ENCODE measurements at places on chromosomes 7 and 10.

DNA sequence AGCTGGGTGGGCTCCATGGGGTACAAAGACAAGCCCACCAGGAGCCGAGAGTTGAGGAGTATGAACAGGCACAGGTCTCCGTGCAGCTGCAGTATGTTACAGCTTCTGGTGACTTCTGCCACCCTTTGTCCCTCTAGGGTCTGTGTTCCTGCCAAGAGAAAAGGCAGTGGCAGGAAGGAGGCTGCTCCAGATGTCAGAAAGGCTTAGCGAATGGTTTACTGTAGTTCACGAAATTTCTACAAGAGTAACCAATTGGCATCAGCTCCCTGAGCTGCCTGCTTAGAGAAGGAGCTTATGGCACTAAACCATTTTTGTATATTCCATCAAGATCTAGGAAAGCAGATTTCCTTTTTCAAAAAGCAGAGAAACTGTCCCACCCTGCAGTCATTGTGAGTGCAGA is 48.2 kb upstream of the TMEM72 start:
- 0 out of 2 replicates have a peak, but pooled peaks cover 9% of the 10 kb centered on the region for H3K4me1 ChIP-seq
- no peaks in the 10 kb centered on the region for H3K36me3 ChIP-seq
- no peak overlapping the region for H3K27ac ChIP-seq
- H3K27me3 ChIP-seq: peaks cover 38% of the 10 kb centered on the region

- no peak for DNase-seq
- no peak overlapping the region for H3K27ac ChIP-seq
- H3K4me3 ChIP-seq: no peak overlapping the region
- no peaks in the 10 kb centered on the region for H3K27me3 ChIP-seq
These were observed 481.6 kb downstream of the TNS3 start for GRCh38 chr7:47100148-47100816.

DNA sequence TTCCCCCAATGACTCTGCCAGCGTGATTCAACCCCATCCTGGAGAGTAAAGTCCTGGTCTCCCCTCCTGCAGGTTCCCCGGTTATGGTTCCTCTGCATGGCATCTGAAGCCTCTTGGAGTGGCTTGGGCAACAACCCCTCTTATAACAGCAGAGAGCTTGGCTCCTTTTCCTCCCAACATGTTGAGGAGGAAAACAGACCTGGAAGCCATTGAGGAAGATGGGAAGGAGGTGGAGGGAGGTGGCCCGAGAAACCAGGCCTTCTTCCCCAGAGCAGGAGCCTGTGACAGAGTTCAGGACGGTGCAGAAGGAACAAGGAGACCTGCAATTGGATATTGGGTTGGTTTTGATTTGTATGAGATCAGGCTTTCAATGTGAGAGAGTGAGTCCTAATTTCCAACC is 184.0 kb upstream of the ADCY1 start:
- no peaks in the 10 kb centered on the region for H3K27me3 ChIP-seq
- H3K4me1 ChIP-seq: no peaks in the 10 kb centered on the region
- DNase-seq: no peak
- no peaks in the 10 kb centered on the region for H3K36me3 ChIP-seq

DNA sequence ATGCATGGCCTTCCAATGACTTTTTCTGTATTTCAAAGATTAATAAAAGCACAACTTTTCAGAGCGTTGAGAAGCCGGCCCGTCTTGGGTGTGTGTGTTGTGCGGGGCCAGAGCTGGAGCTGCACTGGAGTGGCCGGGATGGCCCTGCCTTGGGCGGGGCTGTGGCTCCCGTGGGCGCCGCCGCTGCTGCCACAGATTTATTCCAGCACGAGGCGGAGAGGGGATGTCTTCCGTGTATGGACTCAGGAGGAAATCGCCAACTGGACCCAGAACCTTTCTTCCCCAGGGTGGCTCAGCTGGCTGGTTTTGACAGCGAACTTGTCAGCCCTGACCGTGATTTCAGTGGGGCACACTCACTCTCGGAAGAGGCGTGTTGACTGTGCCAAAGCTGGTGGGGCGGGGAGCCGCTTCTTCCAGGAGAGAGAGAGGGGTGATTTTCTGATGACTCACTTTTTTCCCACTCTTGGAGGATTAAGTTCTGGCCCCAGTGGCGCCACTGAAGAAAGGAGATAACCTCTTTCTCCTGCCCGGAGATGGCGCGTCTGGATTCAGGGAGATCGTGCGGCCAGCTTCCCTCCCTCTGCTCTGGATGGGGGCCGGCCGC is 72.4 kb downstream of the DNAJB6 start:
- H3K36me3 ChIP-seq: 0 out of 2 replicates have a peak, but pooled peaks cover 3% of the 10 kb centered on the region
- H3K27ac ChIP-seq: peak overlapping the region; percentile 84
- H3K27me3 ChIP-seq: no peaks in the 10 kb centered on the region
- no peak for DNase-seq
- H3K4me3 ChIP-seq: no peak overlapping the region

DNA sequence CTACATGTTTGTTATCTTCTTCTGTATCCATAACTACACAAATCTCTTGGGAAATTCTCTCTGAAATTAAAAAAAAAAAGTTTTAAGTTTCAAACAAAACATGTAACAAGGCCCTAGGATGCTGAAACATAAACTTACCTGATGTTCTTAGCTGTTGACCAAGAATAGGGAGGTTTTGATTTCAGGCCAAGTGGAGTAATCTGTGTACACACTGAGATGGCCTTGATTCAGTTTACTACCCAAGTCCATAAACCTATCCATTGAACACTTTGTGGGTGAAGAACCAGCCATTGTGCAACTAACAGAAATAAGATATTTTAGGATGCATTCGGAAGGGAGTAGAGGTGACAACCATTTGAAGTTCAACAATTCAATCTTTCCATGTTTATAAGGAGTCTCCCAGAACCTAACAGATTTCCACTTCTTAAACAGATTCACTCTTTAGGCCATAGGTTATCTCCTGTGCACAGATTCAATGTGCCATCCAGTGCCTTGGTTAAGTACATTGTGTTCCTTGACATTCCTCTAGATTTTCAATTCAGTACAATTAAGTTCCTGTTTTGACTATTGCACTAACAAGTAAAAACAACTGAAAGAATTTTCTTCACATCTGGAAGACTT is 143.1 kb downstream of the CRPPA start:
- H3K4me3 ChIP-seq: no peak overlapping the region
- no peaks in the 10 kb centered on the region for H3K27me3 ChIP-seq
- DNase-seq: no peak

GRCh38 chr7:139699640-139700504 is 77.9 kb downstream of the HIPK2 start:
- no peak overlapping the region for H3K27ac ChIP-seq
- no peaks in the 10 kb centered on the region for H3K36me3 ChIP-seq
- H3K4me3 ChIP-seq: no peak overlapping the region
- no peaks in the 10 kb centered on the region for H3K27me3 ChIP-seq
- DNase-seq: peak; percentile 81
- H3K4me1 ChIP-seq: peaks cover 5% of the 10 kb centered on the region

DNA sequence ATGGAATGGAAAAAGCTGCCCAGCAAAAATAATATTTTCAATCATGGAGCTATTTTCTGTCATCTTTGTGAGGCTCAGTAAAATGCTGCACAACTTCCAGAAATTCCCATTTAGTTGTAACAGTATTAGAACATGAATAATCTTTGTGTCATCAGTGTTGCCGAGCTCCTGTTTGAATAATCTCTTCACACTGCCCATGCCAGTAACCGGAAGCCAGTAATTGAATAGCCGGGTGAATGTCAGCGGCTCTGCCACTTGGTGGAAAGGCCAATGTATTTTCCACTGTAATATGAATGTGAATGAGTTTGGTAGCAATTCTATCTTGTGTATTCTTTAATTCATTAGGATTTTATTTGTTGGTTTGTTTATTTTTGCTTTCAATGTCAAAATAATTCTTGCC is 172.5 kb upstream of the INSYN2A start:
- H3K27me3 ChIP-seq: no peaks in the 10 kb centered on the region
- no peak overlapping the region for H3K27ac ChIP-seq
- H3K36me3 ChIP-seq: no peaks in the 10 kb centered on the region
- no peaks in the 10 kb centered on the region for H3K4me1 ChIP-seq
- H3K4me3 ChIP-seq: no peak overlapping the region

DNA sequence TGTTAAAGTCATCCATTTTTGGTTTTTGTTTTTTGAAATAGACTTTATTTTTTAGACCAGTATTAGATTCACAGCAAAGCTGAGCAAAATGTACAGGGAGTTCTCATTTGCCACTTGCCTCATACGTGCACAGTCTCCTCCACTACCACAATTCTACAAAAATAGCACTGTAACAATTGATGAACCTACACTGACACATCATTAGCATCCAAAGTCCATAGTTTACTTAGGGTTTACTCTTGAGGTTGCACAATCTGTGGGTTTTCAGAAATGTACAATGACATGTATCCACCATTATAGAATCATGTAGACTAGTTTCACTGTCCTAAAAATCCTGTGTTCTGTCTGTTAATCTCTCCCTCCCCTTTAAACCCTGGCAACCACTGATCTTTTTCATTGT is 125.8 kb upstream of the PDSS1 start:
- no peak overlapping the region for H3K4me3 ChIP-seq
- no peak for DNase-seq

DNA sequence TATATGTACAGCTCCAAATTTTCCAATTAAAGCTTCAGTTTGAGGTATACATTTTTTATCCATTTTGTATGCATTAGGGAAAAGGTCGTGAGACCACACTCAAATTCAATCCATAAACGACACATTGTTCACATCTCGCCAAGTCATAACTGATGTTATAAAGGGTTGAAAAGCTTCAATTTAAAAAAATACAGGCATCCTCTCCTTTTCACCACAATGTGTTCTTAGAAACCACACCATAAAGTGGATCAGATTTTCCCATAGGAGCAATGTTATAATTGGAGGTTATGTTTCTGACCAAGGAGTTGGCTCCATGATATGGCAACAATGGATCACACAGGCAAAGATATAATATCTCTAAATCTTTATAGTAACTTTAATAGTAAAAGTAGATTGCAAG is 663.6 kb downstream of the PARD3 start:
- peaks cover 4% of the 10 kb centered on the region for H3K4me1 ChIP-seq
- no peak overlapping the region for H3K4me3 ChIP-seq
- H3K36me3 ChIP-seq: no peaks in the 10 kb centered on the region
- no peaks in the 10 kb centered on the region for H3K27me3 ChIP-seq
- H3K27ac ChIP-seq: no peak overlapping the region

DNA sequence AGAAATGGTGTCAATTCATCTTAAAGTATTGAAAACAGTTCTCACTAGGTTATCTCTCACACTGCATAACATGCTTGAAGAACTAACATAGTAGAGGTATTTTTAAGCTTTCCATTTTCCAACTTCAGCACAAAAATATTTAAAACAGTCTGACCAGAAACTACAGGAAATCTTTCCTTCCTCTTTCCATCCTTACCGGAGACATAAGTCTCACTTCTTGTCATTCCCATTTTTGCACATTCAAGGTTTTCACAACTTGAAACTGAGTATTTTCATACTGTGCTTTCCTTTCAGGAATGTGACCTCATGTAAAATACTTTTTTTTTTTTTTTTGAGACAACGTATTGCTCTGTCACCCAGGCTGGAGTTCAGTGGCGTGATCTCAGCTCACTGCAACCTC is 45.2 kb downstream of the ARHGAP12 start:
- no peak overlapping the region for H3K27ac ChIP-seq
- H3K4me1 ChIP-seq: no peaks in the 10 kb centered on the region
- no peaks in the 10 kb centered on the region for H3K36me3 ChIP-seq
- H3K4me3 ChIP-seq: no peak overlapping the region
- no peak for DNase-seq

- H3K4me1 ChIP-seq: no peaks in the 10 kb centered on the region
- H3K4me3 ChIP-seq: no peak overlapping the region
- H3K36me3 ChIP-seq: no peaks in the 10 kb centered on the region
- DNase-seq: no peak
These were observed 18.6 kb upstream of the GSAP start for GRCh38 chr7:77434570-77435275.

- peak overlapping the region; percentile 73 for H3K27ac ChIP-seq
- H3K36me3 ChIP-seq: no peaks in the 10 kb centered on the region
- DNase-seq: no peak
- 0 out of 2 replicates have a peak, but pooled peaks cover 5% of the 10 kb centered on the region for H3K4me1 ChIP-seq
- no peak overlapping the region for H3K4me3 ChIP-seq
These were observed 13.7 kb upstream of the SRPK2 start for GRCh38 chr7:105402221-105403095.

DNA sequence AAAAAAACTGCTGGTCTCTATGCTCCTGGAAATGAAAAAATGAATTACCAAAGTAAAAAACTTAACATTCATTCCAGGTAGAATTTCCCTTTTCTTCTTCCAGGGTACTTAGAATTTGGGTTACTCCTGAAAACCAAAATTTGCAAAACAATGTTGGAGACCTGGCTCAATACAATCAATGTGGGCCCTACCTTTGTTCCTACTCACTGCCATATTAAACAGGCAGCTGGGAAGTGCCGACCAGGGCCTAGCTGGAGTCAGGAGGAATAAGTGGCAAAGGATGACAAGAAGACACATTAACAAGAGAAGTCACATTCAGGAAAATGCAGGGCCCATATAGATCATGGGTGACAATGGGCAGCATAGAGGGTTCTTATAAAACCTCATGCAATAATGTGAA is 6.4 kb upstream of the AGK start:
- H3K27me3 ChIP-seq: no peaks in the 10 kb centered on the region
- peaks cover 15% of the 10 kb centered on the region for H3K4me1 ChIP-seq
- no peaks in the 10 kb centered on the region for H3K36me3 ChIP-seq
- no peak overlapping the region for H3K4me3 ChIP-seq
- H3K27ac ChIP-seq: no peak overlapping the region

DNA sequence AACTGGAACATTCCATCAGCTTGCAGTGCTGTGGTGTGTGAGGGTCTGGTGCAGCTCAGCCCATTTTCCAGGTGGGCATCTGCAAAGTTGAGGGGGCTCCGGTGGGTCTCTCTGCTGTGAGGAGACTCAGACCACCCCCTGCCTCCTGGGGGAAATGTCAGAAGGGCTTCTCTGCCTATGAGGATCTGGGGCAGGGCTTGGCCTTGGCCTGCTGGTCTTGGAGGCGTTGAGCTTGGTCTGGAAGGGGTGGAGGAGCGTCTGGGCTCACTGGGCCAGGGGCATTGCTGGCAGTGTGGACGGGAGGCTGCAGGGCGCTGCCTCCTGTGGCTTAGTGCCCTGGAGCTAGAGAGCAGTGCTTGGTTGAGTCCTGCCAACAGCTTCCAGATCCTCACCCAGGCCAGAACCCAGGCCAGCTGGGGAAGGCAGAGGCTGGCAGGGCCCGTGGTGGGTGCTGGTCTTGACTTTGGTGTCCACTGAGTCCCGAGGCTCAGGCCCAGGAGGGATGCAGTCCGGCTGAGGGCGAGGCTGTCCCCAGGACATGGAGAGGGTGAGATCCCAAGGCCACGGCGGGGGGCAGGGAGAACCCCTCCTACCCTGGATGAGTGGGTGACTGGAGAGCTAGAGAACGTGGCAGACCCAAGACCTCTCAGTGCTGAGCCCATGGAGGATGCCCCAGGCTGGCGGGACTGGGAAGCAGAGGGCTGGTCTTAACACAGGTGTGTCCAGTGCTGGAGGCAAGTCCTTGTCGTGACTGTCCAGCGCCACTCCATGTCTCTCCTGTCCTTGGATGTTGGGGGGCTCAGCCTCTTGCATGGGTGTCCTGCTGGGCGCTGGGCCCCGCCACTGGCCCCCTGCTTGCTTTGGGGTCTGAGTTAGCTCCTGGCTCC is 2.8 kb downstream of the SPRN start:
- DNase-seq: no peak
- peaks cover 21% of the 10 kb centered on the region for H3K27me3 ChIP-seq
- no peaks in the 10 kb centered on the region for H3K4me1 ChIP-seq
- H3K27ac ChIP-seq: no peak overlapping the region
- H3K4me3 ChIP-seq: no peak overlapping the region
